Kidney epithelial cell (primary cell): ENCODE measurements at places on chromosomes 7 and 10. TPM values are rescaled to one million over a fixed set of nuclear protein-coding genes. Genes with fewer than 3 reads are reported as not detected.

The SPDYE9 gene
- total RNA-seq: not detected in 2 replicates

The C7orf57 gene
- total RNA-seq: 0.34 TPM in 1 of 2 replicates, not detected in the other

The MMD2 gene
- not detected in 2 replicates for total RNA-seq

The FAM13C gene
- total RNA-seq: 0.21 TPM in 1 of 2 replicates, not detected in the other

The FAM180A gene
- not detected in 2 replicates for total RNA-seq

The RAB19 gene
- 6.4 and 10.2 TPM in 2 replicates for total RNA-seq

The HOXA4 gene
- total RNA-seq: 4.5 and 7.4 TPM in 2 replicates

The DPP6 gene
- 0.82 and 0.84 TPM in 2 replicates for total RNA-seq

The NUTM2A gene
- total RNA-seq: 3.3 and 4.9 TPM in 2 replicates

The SEPHS1 gene
- 48.9 and 56.8 TPM in 2 replicates for total RNA-seq

The SNX10 gene
- 23.6 and 27.9 TPM in 2 replicates for total RNA-seq

The CYP2C8 gene
- 0.21 TPM in 1 of 2 replicates, not detected in the other for total RNA-seq

The MINDY4 gene
- 5.3 and 6.4 TPM in 2 replicates for total RNA-seq

The TMEM176A gene
- 13.3 and 18.9 TPM in 2 replicates for total RNA-seq

The GPR22 gene
- not detected in 2 replicates for total RNA-seq

The NPSR1 gene
- not detected in 2 replicates for total RNA-seq

The TRPV5 gene
- total RNA-seq: not detected in 2 replicates
